NCI-H187 (cell line): ENCODE measurements at places on chromosomes 7 and 10.

DNA sequence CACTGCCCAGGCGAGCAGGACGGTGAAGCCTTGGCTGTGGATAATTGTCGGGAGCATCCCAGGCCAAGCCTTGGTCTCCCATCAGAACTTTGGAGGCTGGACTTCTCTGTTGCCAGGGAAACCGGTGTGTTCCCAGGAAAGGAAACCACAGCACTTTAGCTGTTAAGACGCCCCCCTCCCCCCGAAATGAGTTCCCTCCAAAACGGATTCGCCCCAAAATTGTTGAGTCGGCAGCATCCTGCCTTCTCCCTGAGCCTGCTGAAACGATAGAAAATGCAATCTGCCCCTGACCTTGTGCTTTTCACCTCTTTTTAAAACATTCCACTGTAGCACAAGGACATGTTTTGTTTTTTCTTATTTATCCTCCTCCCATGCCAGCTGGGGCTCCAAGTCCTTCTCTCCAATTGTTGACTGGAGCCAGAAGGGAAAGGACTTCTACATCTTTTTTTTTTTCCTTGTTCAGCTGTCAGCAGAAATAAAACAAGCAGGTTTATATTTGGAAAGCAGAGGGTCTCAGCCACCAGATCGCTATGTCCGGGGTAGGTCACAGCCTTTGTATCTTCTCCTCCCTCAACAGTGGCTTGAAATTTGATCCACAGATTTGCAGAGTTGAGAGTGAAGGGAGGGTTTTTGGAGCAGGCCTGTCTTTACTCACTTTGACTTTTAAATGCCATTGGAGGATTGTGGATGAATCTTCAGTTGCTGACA, 116.5 kb downstream of the ZMIZ1 start:
- DNase-seq: no peak

DNA sequence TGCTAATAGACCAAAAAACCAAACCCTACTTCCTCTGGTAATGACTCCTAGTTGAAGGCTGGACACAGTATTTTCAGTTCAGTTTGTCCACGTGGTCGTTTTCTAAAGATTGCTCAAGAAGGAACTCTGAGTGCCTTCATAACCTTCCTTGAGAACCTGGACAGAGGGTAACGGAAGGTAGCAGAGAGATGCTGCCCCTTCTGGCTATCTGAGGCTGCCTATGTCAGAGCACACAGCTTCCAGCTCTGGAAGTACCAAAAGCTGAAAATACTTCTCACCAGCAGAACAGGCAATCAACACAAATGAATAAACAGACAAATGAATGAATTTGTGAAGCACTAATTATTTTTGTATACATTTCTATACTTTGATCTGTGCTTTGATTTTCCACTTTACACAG, 85.2 kb downstream of the AMPH start:
- DNase-seq: no peak

DNA sequence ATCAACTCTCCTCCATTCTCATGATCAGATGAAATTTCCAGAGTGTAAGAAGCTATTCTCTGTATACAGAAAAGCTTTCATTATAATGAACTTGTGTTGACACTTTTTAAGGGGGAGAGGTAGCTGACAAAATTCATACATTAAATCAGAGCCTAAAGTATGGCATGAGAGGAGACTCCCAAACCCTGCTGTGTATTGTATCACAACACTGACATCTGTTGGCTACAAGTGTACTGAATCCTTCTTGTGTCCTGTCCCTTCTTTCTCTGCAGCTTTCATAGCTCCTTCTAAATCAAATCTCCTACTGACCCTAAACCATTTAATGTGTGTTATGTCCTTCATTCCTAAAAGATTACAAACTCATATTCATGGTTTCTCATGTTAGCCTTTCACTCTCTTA, 70.9 kb downstream of the GCC1 start:
- DNase-seq: no peak

DNA sequence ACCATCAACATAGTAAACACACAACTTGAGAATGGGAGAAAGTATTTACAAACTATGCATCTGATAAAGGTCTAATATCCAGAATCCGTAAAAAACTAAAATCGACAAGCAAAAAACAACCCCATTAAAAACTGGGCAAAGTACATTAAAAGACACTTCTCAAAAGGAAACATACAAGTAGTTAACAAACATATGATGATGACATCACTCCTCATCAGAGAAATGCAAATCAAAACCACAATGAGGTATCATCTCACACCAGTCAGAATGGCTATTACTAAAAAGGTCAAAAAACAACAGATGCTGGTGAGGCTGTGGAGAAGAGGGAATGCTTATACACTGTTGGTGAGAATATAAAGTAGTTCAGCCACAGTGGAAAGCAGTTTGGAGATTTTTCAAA, 125.1 kb downstream of the TFPI2 start:
- no peak for DNase-seq

- peak; percentile 23 for DNase-seq
Measured at GRCh38 chr7:105389088-105389650, 448 bp upstream of the SRPK2 start.

DNA sequence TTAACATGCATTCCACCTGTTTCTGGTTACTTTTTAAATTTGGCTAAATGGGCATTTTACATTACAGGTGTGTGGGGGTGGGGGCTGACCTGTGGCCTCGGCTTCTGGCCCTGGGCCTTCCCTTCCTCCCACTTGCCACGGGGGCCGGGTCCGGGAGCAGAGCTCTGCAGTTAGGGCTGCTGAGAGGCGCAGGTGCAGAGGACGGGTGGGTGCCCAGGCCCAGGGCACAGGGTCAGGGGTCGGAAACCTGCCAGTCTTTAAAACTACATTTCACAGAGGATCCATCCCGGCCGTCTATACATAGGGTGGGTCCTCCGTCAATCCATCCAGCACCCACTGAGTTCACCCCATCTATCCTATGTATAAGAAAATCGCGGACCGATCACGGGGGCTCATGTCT, 106.5 kb upstream of the INSIG1 start:
- no peak for DNase-seq

- DNase-seq: no peak
Measured at GRCh38 chr7:138961159-138961558, 20.0 kb downstream of the KIAA1549 start.

- DNase-seq: no peak
Measured at GRCh38 chr7:84207025-84207424, 12.4 kb upstream of the SEMA3A start.

DNA sequence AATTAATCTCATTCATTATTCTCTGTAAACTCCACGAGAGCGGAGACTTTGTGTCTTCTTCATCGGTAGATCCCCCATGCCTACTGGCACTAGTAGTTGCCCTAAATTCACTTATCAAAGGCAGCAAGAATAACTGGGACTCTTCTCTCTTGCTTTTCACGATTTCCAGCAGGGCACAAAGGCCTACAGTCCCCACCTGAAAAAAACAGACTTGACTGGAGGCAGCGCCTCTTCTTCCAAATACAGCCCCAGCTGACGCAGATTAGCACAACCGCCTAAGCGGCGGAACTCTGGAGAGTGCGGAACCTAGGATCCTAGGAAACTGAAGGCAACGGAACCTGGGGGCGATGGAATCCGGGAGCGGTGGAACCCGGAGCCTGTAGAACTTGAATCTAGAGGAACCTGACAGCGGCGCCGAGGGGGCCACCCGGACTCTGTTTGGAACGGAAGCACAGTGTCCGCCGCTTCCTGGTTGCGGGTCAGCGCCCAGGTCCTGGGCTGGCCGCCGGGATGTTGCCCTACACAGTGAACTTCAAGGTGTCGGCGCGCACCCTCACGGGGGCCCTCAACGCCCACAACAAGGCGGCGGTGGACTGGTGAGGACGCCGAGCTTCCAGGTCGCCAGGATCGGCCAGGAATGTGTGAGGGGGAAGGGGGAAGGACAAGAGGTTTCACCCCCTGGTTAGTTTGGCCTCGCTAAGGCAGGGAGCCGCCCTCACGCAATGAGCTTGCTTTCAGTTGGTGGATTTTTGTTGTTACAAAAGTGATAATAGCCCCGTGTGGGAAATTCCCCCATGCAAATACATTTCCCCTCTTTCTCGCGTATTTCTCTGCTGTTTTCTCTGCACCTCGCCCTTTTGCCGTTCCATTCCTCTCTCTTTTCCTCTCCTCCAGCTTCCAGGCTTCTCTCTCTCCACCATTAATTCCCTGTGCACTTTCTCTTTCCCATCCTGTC, at the start of gene WDR11:
Gene WDR11, plus strand, starts transcription at position 452 of the 955 bp plus-strand sequence. Its CDS starts 59 bp downstream, at position 511.
- peak; percentile 45 for DNase-seq

GRCh38 chr10:5506246-5506645, 6.9 kb upstream of the CALML5 start:
- no peak for DNase-seq

- no peak for DNase-seq
Measured at GRCh38 chr7:117829450-117830117, 43.7 kb downstream of the CTTNBP2 start.

DNA sequence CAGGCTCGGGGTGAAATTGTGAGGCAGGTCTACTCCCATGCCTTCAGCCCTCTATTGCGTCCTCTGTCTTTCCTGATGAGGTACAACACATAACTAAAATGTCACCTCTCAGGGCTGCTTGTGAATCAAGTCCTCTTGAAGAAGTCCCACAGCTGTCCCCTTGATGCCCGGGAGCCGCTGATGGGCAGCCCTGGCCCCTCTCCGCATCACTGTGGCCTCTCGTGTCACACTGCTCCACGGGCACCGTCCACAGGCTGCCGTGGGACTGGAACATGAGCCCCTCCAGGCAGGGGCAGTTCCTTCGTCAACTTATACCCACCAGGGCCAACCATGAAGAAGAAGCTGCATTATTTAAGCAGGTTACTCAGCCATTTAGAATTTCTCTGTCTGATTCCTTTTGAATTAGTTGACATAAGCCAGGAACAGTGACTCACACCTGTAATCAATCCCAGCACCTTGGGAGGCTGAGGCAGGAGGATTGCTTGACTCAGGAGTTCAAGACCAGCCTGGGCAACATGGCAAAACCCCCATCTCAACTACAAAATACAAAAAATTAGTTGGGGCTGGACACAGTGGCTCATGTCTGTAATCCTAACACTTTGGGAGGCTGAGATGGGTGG, 58.5 kb upstream of the UBE3C start:
- DNase-seq: no peak

- DNase-seq: no peak
Measured at GRCh38 chr7:92973293-92973731, 136.9 kb upstream of the CDK6 start.

GRCh38 chr7:129147731-129148130, 3.2 kb downstream of the TSPAN33 start:
- no peak for DNase-seq

DNA sequence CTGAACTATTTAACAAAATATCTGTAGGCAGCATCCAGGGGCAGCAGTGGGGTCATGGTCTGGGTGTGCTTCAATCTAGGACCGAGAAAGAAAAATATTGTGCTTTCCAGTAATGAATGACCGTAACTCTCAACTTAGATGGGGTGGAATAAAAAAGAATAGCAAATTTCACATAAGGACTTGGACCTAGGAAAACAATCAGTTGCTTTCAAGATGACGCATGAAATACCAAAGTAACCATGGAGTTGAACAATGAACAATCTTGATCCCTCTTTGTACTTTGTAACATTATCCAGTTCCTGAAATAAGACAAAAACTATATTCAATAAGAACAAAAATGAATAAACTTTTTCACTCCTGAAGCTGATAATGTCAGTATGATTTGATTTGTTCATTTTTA, 167.1 kb downstream of the C7orf25 start:
- no peak for DNase-seq

- no peak for DNase-seq
Measured at GRCh38 chr10:77548157-77548556, 89.5 kb downstream of the KCNMA1 start.

DNA sequence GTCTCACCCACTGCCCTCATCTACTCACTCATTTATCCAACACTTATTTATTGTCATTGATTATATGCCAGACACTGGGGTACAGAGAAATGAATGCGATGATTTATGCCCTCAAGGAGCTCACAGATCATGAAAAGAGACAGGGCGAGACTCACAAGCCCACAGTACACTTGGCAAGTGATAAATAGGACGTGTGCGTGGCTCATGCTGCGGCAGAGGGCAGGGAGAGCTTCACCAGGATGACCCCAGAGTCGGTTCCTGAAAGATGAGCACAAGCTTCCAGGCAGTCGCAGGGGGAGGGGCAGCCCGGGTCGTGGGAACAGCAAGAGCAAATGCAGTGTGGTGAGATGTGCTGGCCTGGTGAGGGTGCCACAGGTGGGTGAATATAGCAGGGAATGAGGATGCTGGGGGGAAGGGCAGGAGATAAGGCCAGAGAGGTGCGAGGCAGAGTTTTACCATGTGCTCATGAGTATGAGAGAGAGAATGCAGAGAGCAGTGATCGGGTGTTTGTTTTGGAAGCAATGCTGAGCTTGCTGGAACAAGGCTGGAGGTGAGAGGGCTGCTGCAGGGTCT, 70.9 kb downstream of the ATXN7L1 start:
- no peak for DNase-seq

- DNase-seq: peak; percentile 15
Measured at GRCh38 chr7:108497082-108497725, 28.7 kb downstream of the PNPLA8 start.

GRCh38 chr7:98054585-98054984, 52.1 kb upstream of the LMTK2 start:
- DNase-seq: no peak

GRCh38 chr10:124149189-124150042, 56.0 kb upstream of the CHST15 start:
- peak; percentile 50 for DNase-seq

DNA sequence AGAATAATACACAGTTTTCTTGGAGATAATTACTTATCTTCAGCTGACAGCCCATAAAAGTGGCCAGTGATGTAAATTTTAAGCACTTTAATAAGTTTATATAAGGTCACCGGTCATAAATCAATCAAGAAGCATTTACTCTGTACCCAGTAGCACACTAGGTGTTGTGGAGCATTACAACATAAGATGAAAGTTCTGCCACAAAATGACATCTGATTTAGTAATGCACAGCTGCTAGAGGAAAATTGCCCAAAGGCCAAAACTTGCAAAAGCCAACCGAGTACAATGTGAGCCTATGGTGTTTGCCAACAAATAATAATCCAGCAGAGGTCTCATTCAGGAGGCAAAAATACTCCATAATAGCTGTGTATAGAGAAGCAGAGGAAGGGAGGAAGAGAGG, 63.6 kb downstream of the GPR37 start:
- no peak for DNase-seq

- DNase-seq: no peak
Measured at GRCh38 chr10:92493362-92493761, 80.5 kb downstream of the IDE start.

GRCh38 chr7:146725520-146725919, 608.9 kb downstream of the CNTNAP2 start:
- DNase-seq: no peak

DNA sequence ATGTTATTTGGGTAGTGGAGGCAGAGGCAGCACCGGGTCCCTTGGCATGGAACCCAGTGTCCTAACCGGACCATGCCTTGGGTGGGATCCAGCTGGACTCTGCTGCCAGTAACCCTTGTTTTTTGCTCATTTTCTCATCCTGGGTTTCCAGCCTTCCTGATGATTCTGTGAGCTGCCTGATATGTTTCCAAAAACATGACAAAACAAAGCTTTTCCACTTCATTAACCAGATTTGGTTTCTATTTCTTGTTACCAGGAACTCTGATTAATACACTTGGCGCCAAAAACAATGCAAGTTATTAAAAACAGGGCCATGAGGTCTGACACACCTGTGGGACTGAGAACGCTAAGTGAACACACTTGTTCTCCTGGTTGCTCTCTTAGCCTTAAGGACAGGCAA, 32.8 kb upstream of the DLG5 start:
- DNase-seq: no peak

- DNase-seq: no peak
Measured at GRCh38 chr10:74842301-74842954, 16.0 kb downstream of the KAT6B start.

GRCh38 chr7:7321681-7322080, 139.3 kb downstream of the C1GALT1 start:
- DNase-seq: no peak
